Activated CD4-positive, alpha-beta T cell treated with anti-CD3 and anti-CD28 coated beads for 36 hours (primary cell): ENCODE measurements at places on chromosomes 5 and 9.

- DNase-seq = no peak
These were observed 48.6 kb upstream of the GDNF start for GRCh38 chr5:37888476-37888875.

DNA sequence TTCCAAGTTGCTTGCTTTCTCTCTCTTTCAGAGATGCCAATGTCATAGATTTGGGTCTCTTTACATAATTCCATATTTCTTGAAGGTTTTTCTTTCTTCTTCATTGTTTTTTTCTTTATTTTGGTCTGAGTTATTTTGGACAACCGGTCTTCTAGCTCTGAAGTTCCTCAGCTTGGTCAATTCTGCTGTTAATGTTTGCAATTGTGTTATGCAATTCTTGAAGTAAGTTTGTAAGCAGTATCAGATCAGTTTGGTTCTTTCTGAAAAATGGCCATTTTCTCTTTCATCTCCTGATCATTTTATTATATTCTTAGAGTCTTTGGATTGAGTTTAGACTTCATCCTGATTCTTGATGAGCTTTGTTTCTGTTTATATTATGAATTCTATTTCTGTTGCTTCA is 16.4 kb upstream of the PRDM9 start:
- DNase-seq = no peak

DNA sequence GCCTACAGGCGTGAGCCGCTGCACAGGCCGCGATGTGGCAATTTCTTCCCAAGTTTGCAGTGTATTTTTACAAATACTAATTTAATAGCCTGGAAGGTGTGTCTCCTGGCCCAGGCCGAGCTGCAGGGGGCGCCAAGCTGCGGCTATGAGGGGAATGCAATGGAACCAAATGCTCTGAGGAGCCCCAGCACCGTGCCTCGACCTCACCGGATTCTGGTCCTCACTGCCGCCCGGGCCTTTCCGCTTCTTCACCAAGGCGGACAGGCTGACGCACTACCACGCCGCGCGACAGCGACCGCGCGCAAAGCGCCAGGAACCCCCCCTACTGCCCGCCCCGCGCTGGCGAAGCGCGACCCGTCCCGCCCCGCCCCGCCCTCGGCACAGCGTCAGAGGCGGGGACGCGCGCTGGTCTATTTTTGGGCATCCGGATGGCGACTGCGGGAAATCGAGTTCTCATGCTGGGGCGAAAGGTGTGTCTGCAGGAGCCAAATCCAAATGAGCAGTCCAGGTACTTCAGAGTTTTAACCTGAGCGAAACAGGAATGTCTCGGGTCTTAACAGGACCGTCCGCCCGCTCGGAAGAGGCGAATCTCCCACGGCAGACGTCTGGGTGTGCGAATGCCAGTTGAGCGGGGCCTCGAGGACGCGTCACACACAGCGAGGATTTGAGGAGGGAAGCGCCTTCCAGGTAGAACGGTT is 31.7 kb upstream of the PRXL2C start:
- DNase-seq = peak; percentile 85

DNA sequence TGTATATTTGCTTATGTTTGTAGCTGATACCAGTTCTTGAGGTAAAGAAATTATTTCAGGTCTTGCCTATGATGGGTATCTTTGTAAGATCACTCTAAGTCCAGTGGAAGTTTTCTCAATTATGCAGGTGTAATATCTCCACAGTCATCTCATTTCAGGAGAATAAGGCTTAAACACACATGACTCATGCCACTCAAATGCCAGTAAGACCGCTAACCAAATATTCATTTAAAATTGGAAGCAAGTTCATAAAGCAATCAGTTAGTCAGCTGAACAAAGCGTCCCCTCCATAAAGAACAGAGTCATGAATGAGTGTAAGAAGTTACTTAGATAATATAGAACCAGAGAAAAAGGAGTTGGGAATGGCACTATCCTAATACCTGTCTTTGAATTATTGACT is 248.7 kb downstream of the LURAP1L start:
- no peak for DNase-seq

- DNase-seq = peak; percentile 86
These were observed 17.2 kb downstream of the TRIM14 start for GRCh38 chr9:98101868-98102273.
